CD14-positive monocyte (primary cell): ENCODE measurements at places on chromosomes 6 and 20.

GRCh38 chr6:146423452-146423851, 120.2 kb upstream of the RAB32 start:
- no peak for DNase-seq

DNA sequence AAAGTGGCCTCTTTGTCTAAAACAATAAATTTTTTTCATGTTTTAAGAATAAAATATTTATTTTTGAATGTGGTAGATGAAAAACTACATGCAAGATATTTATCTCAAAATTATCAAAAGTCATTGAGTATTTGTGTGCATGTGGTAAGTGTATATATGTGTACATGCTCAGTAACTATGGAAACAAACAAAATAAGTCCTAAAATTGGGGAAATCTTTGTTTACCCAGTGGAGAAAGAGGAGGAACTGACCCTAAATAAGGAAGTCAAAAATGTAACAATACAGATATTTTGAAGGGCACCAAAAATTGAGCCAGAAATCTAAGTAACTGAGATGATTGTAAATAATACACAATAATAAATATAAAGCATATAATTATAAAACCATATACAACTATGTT, 639.2 kb downstream of the MAFB start:
- peak; percentile 5 for DNase-seq

- peak; percentile 76 for DNase-seq
These were observed 623 bp upstream of the MRPS26 start for GRCh38 chr20:3045042-3045815.

DNA sequence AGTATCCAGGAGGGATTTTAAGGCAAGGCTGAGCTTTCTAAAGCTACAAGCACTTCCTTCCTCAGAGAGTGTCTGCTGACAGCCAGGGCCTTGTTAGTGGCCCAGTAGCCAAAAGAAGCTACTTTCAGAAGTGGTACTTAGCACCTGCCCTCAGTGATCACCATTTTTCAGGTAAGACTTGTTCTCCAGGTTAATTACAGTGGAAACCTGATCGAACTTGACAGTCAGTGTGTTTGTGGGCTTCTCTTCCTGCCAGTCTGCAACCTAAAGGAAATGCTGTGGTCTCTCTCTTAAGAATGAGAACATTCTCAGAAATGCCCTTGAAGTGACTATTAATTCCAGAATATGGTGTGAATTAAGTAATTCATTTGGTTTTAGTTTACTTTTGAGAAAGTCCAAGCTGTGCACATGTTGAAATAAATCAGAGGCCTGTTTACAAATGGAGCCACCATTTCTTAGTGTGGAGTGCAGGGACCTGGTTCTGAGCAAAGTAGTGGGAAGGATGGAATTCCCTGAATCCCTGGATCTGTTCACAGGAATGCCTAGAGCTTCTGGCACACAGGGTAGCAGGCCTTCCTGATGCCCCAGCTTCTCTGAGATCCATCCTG, 185.3 kb upstream of the AGPAT4 start:
- DNase-seq, result no peak

- no peak for DNase-seq
These were observed 12.0 kb downstream of the DLGAP4 start for GRCh38 chr20:36318166-36318565.

- no peak for DNase-seq
These were observed 32.7 kb downstream of the CD109 start for GRCh38 chr6:73728548-73729205.

DNA sequence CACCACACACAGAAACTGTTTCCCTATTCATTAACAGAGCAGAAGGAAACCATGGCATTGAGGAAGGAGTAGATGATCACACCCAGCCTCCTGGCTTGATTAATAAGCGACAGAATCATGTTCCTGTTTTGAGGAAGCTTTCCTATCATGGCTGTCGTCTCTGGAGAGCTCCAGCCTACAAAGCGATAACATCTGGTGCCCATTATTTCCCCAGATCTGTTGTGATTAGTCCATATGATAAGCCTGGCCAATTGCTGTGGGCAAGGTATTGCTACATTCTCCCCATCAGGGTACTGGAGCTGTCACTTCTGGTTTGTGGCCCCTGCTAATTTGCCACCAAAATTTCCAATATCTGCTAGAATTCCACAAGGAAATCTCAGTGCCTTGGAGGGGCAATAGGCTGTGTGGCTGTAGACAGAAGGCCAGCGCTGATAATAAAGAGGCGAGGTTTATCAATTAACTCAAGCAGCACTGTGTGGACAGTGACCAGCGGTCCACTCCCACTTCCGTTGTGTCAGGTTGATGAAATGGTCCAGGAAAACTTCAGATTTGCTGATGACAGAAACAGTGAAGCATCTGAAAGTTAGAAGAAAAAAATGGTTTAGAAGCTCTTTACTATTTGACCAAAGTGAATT, 66.4 kb downstream of the OLIG3 start:
- DNase-seq, result no peak

- DNase-seq, result no peak
These were observed 356.2 kb downstream of the GJA1 start for GRCh38 chr6:121791396-121792315.

- no peak for DNase-seq
These were observed 160.5 kb upstream of the MMS22L start for GRCh38 chr6:97443408-97444080.

GRCh38 chr20:60583741-60584140, 625.5 kb downstream of the CDH26 start:
- no peak for DNase-seq

- DNase-seq, result no peak
These were observed 8.6 kb upstream of the ACAT2 start for GRCh38 chr6:159753081-159753872.

DNA sequence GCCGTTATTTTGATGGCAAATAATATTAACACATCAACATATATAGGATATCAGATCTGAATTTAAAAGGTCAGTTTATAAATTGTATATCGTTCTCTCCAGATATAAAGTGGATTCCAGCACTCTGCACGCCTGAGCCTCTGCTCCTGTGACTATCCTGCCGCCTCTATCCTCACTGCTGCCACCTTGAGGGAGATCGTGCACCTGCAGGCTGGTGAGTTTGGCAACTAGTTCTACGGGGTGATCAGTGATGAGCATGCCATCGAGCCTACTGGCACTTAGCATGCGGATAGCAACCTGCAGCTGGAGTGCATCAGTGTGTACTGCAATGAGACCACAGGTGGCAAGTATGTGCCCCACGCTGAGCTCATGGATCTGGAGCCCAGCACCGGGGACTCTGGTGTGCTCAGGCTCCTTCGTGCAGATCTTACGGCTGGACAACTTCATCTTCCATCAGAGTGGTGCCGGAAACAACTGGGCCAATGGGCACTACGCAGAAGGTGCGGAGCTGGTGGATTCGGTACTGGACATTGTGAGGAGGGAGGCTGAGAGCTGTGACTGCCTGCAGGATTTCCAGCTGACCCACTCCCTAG, 84.9 kb downstream of the FBXO5 start:
- peak; percentile 19 for DNase-seq

GRCh38 chr20:48359692-48360341, 468.0 kb downstream of the PREX1 start:
- DNase-seq, result no peak

DNA sequence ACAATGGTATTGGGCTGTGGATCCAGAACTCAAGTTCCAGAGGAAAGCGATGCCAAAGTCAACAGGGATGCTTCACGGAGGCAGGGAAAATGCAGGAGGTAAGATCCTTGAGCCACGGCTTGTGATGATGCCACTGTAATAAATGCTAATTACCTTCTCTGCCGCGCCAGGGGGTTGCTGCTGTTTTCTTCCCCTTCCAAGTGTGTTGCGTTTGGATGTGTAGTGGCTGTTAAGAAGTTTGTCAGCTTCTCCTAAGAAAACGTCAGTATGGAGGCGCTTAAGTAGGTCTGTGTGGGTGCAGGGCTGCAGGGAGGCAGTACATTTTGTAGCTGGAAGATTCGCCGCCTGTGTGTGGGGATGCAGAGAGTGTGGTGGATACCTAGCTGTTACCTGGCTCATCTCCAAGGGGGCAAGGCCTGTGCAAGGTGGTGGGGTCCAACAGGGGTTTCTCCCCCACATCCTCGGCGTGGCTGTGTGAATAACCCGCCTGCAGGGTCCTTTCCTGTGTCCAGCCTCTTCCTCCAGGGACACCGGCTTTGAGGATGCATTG, 318.7 kb downstream of the CDH4 start:
- no peak for DNase-seq

GRCh38 chr6:5093231-5094015, 8.3 kb downstream of the PPP1R3G start:
- no peak for DNase-seq

- no peak for DNase-seq
These were observed 124.5 kb upstream of the TENT5A start for GRCh38 chr6:81876971-81877370.

DNA sequence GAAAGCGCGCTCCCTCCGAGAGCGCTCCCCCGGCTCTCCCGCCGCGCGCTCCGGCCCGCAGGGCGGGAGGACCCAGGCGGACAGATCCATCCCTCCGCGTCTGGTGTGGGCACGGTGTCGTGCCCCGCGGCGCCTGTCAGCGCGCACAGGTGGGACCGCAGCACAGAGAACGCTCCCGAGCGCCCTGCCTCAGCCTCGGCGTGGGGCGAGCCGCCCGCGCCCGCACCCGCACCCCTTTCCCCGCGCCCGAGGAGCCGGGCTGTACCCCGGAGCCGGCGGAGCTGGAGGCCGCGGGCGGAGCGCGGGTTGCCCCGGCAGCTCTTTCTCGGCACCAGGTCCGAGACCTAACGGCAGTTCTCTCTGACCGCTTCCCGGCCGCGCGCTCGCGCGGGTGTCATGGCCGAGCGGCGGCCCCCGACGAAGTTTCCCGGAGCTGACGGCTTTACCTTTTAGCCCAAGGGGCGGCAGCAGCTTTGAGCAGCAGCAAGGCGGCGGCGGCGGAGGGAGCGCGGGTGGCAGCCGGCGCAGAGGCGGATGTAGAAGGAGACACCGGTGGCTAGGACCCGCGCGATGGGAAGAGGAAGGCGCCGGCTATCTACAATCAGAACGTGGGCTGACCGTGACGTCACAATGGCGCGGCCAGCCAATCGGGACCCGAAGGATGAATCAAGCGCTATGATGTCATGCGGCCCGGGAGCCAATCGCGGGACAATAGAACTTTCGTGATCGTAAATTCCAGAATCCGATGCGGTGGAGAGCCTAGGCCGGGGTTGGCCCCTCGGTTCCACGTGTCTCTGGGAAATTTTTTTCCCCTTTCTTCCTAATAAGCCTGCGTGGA, at the start of gene ELOVL5:
TSS of gene ELOVL5 (minus strand) at position 580 of the 838 bp plus-strand sequence. CDS start 53,251 bp downstream, outside the sequence.
- DNase-seq, result peak; percentile 100

GRCh38 chr6:45666846-45667245, 289.1 kb upstream of the SUPT3H start:
- no peak for DNase-seq

GRCh38 chr6:148244217-148244935, 98.3 kb upstream of the SASH1 start:
- DNase-seq, result no peak

GRCh38 chr6:128492386-128492785, 28.0 kb downstream of the PTPRK start:
- DNase-seq, result no peak

DNA sequence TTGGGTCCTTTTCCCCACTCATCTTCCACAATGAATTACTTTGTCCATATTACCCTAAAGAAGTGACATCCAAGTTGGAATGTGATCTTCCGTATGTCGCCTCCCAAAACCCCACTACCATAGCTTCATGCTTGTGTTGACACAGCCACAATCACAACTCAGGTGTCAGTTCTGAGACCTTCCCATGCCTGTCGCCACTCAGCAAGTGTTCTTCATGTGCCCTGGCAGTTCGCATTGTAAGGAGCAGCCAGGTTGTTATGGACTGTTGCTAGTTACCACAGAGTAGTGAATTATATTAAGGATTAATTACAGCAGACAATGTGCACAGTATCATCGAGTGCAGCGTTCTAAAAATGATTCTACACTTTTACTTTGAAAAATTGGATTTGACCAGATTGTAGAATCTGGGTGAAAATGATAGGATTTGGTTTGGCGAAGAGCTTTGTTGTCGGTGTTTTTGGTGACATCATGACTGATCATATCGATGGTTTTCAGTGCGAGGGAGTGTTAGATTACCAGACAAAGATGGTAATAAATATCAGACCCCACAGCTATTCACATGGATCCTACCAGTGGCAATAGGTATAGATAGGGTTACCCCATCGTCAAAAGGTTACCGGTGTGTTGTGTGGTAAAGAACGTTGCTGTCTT, 1.7 kb downstream of the PCMTD2 start:
- DNase-seq, result no peak

- peak; percentile 84 for DNase-seq
These were observed 15.2 kb upstream of the MRPS18A start for GRCh38 chr6:43702534-43703440.

DNA sequence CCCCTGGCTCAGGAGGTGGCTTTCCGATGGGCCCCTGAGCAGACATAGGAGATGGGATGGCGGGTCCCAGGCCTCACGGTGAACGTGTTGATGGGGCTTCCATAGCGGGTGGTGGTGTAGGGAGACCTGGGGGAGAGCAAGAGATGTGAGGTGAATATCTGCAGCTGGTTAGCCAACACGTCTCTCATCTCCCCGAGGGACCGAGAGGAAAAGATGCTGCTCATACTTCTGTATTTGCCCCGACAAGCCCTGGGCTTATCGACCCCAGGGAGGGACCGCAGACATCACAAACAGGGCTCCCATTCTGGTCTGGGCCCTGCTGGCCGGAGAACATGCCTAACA, 38.7 kb downstream of the C6orf132 start:
- DNase-seq, result no peak

GRCh38 chr6:133243723-133244305, 2.7 kb downstream of the EYA4 start:
- DNase-seq, result no peak

DNA sequence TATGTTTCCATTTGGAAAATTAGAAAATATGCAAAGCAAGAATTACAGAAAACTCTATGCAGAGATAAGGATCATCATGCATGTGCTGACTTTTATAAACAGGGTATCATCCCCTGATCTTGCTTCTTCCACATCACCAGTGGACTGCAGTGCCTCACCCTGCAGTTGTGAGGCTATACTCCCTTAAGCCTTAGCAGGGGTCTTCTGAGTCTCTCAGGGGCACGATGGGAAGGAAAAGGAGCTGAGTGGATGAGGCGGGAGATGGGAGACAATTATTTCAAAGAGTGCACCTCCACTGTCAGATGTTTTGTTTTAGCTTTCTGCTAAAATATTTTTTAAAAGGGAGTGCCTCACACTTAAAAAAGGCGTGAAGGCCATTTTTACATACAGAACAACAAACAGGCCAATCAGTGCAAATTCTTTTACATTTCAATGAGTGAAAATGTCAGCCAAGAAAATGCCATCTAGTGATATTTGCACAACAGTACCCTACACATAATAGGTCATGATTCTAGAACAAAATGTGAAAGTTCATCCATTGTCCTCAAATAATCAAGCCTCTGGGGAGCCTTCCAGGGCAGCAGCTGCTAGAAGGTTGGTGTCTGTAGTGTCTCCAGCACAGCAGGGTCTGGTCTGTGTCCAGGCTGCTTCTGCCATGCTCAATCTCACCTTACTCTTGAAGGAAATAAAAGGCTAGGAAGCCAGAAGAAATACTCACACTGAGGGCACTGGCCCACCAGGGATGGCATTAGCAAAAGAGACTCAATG, 13.2 kb upstream of the SERPINB9 start:
- no peak for DNase-seq

DNA sequence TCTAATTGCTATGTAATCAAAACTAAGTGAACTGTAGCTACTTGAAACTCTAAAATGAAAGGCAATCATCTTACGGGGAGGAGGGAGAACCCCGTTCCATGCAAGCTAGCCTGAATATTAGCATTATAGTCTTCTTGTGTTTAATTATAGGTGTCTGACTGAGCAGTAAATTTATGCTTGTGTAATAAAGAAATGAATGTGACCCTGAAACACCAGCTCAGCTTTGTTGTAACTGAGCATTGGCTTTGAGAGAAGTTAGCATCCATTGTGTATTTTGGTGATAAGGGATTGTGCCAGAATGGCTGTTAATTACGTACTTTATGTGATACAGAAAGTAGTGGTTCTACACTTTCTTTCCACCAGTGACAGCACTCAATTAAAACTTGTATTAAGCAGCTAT, 86.9 kb downstream of the QKI start:
- no peak for DNase-seq
